Caco-2 (cell line): ENCODE measurements at places on chromosomes 5 and 9.

- no peak for DNase-seq
Measured at GRCh38 chr5:38259062-38259808, 876 bp downstream of the EGFLAM start.

DNA sequence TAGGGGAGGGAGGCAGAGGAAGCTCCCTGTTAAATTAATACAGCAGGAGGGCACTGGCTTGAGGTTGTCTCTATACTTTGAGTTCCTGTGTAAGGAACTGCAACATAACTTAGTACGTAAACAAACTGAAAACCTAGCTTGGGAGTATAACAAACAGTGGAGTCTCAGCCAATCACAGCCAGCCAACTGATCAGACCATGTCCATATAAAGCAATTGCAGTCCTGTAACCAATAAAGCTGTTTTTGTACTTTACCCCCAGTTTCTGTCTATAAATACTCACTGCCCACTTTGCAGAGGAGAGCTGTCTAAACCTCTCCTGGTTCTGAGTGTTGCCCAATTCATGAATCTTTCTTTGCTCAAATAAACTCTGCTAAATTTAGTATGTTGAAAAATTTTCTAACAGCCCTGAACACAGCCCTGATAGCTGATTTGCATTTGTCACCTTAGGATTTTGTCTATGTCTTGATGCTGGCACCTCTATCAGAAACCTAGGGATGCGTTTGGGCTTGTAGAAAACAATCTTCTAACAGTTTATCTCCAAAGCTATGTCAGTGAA is 39.9 kb downstream of the GDNF start:
- DNase-seq: no peak

DNA sequence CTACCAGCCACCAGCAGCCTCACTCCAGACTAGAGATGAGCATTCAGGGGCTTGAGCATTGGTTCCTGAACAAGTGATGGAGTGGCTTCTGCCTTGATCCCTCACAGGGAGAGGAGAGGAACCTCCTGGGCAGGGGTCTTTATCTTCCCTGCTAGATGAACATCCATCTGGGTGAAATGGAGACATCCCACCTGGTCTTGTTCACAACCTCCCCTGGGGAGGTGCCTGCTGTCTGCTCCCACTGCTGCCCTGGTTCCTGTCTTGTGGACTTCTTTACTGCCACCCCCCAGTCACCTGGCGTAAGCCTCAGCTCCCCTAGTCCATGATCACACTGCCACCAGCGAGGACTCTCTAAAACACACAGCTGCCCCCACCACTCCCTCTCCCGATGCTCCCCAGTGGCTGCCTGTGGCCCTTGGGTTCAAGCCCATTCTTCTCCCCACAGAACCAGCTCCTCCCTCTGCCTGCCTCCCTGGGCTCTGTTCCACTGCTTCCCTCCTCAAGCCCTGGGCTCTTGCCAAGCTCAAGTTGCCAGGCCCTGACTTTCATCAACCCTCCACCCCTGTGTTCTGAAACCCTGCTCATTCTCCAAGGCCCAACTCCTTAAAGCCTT is 51.5 kb downstream of the COL15A1 start:
- DNase-seq: no peak

GRCh38 chr5:94508461-94509148 is 109.8 kb downstream of the KIAA0825 start:
- no peak for DNase-seq

DNA sequence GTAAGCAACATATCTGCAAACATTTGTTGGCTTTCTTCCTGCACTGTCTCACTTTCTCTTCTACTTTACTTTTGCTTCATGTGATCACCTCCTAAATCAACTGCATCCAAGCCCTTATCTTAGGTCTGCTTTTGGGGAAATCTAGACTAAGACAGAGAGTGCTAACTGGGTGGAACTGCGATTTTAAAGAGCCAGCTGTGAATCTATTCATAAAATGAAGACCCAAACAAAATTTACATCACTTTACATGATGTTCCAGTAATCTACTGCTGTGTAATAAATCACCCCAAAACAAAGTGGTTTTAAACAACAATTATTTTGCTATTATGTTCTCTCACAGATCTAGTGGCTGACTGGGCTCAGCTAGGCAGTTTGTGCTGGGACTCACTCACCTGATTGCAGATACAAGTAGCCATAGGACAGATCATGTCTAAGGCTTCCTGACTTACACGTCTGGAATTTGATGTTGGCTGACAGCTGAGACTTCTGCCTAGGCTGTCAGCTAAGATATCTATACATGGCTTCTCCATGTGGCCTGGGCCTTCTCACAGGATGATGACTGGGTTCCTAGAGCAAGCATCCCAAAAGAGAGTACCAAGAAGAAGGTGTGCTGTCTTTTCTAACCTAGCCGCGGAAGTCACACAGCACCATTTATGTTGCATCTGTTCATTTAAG is 145.1 kb upstream of the TBCA start:
- no peak for DNase-seq

DNA sequence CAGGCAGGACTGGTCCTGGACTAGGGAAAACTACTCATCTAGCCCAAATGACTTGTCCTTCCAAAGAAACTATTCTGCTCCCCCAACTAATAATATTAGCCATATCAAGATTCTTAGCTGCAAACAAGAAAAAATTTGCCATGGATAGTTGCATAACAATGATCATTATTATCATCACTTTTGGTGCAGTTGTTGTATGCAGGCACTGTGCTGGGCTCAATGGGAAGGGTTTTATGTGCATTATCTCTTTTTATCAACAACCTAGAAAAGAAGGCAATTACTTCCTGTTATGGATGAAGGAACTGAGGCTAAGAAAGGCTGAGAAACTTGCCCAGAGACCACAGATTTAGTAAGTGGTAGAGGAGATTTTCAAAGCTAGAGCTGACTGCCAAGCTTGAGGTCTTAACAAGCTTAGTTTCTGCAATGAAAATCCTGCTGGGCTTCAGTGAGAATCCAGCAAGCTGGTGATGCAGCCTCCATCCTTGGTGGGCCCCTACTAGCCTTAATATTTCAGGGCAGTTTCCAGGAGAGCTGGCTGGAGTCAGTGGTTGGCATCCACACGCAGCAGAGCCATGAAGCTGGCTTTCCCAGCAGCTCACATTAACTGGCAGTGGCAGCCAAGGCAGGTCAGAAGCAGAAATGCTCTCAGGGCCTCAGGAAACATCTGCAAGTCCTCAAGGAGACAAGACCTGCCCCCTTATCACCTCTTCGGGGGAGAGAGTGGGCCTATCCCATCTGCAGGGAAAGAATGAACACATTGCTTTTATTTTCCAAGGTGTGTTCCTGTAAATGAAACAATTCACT is 20.5 kb upstream of the MEGF9 start:
- no peak for DNase-seq

- DNase-seq: no peak
Measured at GRCh38 chr5:138037907-138038633, 5.2 kb upstream of the FAM13B start.

- no peak for DNase-seq
Measured at GRCh38 chr9:84823421-84824271, 154.1 kb downstream of the NTRK2 start.

DNA sequence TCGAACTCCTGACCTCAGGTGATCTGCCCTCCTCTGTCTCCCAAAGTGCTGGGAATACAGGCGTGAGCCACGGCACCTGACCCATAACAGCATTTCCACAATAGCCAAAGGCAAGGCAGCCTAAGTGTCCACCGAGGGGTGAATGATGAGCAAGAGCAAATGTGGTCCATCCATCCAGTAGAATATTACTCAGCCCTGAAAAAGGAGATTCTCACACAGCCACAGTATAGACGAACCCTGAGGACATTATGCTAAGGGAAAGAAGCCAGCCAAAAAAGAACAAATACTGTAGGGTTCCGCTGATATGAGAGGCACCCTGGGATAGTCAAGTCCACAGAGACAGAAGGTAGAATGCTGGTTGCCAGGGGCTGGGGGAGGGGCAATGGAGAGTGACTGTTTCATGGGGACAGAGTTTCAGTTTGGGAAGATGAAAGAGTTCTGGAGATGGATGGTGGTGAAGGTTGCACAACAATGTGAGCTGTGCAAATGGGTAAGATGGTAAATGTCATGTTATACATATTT is 7.0 kb downstream of the LAMC3 start:
- no peak for DNase-seq

- DNase-seq: no peak
Measured at GRCh38 chr9:127970401-127971313, 10.1 kb downstream of the EEIG1 start.
